ENCODE measurements at places on chromosomes 3 and 15.

GRCh38 chr3:57683286-57683685, 9.6 kb downstream of the DENND6A start:
- no peak for DNase-seq

GRCh38 chr15:96345560-96346399, 15.3 kb downstream of the NR2F2 start:
- peak; percentile 95 for DNase-seq

GRCh38 chr15:69236505-69236904, 62.2 kb upstream of the PAQR5 start:
- no peak for DNase-seq

GRCh38 chr3:70231266-70231701, 81.2 kb downstream of the MDFIC2 start:
- DNase-seq, result no peak

DNA sequence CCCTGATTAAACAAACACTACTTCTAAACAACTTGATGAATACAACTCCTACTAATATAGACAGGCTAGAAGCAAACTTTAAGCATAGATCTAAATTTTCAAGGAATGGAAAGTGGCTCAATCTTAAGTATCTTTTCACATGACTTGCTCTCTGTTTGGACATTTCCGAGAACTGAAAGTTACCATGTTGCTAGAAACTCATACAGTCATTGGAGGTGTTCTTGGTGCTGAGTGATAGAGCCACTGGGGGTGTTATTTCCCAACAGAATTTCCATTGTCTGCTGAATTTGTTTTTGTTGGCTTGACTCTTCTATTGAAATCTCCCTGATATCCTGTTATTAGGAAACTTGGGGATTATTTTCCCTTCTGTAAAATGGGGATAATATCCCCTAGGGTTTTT, 264.5 kb upstream of the RASGRP1 start:
- no peak for DNase-seq

- no peak for DNase-seq
Observed at GRCh38 chr3:50167069-50167840, 12.1 kb downstream of the SEMA3F start.

GRCh38 chr3:101643861-101644613, 32.9 kb downstream of the ZBTB11 start:
- peak; percentile 91 for DNase-seq

DNA sequence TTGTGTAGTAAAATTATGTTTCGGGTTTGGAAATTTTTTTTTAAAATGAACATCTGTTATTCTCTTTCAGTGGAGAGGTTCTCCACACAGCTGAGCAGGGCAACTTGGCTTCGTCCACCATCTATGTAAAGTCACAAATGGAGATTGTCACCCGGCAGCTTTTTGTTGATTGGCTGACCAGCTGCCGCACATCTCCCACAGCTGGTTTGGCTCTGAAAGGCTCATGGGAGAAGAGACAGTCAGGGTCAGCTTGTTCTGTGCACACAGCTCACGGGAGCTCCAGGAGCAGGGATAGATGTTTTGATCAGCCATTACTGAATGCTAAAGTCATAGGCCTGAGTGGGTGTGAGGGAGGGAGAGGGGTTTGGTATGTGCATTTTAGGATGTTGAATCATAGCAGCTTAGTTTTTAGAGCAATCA, 12.9 kb upstream of the CCDC80 start:
- DNase-seq, result no peak

GRCh38 chr3:156675830-156676767, 1.7 kb downstream of the TIPARP start:
- peak; percentile 54 for DNase-seq

- peak; percentile 85 for DNase-seq
Observed at GRCh38 chr3:39189959-39190269, 2.5 kb downstream of the XIRP1 start.

DNA sequence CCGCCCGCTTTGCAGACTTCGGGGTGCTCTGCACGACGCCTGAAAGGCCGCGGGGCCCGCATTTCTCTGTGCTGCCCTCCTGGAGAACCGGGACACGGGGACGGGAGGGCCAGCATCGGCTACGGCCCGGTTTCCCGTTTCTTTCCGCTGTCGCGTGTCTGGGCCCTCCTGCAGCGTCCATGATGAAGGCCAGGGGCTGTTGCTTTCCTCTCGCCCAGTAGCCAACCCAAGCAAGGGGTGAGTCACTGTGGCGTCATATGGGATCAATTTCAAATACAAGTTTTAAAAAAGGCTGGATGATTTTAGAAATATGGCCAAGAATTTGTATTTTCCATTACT, 435 bp downstream of the SLC35G2 start:
- DNase-seq, result peak; percentile 33

- DNase-seq, result no peak
Observed at GRCh38 chr3:5678248-5678647, 490.7 kb downstream of the EDEM1 start.

DNA sequence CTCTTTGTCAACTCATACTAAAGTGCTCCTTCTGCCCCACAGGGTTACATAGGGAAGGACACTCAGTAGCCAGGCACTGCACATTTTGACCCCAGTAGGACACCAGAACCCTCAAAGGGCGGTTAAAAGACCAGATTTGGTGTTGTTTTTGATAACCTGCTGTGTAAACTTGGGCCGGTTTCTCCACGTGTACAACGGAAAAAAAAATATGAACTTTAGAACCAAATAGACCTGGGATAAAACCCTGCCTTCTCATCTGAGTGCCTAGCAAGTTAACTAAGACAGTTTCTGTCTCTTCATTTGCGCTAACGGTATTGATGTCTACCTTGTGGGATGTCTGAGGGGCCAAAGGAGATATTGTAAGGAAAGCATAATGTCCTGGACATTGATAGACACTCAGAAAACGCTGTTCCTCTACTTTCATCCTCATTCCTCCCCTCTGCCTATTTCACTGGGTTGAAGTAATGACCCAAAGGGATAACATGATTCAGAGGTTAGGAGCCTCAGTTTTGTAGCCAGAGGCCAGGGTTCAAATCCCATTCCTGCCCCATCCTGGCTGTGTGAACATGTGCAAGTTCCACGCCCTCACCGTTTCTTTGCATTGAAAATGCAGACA, 155.9 kb upstream of the LPP start:
- no peak for DNase-seq

DNA sequence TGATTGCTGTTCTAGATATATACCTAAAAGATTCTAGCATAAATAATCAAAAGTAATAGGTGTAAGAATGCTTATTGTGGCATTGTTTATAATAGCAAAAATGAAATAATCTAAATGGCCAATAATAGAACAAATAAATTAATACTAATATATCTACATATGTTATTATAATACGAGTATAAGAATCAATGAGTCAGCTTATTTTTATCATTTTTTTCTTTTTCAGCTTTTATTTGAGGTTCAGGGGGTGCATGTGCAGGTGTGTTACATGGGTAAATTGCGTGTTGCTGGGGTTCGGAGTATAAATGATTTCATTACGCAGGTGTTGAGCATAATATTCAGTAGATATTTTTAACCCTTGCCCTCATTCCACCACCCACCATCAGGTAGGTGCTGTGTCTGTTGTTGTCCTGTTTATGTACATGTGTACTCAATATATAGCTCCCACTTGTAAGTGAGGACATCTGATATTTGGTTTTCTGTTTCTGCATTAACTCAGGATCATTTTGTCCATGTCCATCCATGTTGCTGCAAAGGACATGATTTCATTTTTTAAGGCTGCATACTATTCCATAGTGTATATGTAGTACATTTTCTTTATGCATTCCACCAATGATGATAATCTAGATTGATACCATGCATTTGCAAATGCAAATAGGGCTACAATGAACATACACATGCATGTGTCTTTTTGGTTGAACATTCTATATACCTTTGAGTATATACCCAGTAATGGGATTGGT, 122.2 kb upstream of the GMNC start:
- DNase-seq, result no peak

DNA sequence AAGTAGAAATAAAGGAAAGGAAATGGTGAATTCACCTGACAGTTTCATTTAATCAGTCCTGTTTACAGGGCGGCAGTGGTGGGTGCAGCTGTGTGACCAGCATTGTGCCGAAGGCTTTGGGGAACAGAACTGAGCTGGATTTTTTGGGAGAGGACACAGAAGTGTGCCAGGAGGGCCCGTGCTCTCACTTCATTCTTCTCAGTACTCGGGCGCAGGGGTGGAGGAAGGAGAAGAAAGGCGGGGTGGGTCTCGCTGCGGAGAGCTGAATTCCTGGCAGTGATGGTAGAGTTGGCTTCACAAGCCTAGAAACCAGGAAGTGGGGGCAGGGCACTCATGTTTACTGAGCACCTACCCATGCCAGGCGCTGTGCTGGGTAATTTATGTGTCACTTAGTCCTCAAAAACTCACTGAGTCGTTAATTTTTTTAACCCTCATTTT, 64.6 kb downstream of the CRTC3 start:
- no peak for DNase-seq

DNA sequence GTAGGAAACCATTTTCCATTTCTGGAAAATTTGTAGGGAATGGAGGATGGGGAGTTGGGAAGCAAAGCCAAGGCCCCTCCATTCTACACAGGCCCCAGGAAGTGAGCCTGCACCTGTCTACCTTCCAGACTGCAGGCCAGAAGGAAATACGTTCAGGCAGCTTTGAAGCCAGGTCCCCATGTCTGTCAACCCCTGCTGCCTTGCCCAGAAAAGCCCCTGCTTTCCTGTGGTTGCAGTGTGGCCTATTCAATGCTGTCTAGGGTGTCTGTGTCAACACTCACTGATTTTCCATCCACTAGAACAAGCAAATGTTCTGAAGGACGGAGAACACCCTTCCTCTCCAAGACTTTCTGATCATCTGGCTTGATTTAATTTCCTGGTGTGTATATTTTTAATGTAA, 281.9 kb downstream of the TLE3 start:
- no peak for DNase-seq

GRCh38 chr3:16084887-16085286, 89.6 kb upstream of the GALNT15 start:
- DNase-seq, result no peak

DNA sequence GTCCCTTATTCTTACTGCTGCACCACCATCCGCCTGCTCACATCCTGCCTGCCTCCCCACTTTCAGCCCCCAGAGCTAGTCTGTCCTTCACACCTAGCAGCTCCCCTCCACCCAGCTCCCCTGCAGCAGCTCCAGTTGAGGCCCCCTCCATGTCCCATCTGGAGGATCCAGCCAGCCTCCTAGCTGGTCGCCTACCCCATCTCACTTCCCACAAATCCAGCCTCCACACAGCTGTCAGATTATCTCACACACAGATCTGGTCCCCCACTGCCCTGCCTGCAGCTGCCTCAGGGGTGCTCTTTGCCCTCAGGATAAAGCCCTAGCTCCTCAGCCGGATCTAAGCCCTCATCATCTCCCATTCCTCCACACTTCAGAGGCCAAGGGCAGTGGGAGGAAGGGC, 8.8 kb upstream of the SEMA7A start:
- no peak for DNase-seq

GRCh38 chr15:66622591-66623022, 56.8 kb upstream of the LCTL start:
- peak; percentile 64 for DNase-seq

DNA sequence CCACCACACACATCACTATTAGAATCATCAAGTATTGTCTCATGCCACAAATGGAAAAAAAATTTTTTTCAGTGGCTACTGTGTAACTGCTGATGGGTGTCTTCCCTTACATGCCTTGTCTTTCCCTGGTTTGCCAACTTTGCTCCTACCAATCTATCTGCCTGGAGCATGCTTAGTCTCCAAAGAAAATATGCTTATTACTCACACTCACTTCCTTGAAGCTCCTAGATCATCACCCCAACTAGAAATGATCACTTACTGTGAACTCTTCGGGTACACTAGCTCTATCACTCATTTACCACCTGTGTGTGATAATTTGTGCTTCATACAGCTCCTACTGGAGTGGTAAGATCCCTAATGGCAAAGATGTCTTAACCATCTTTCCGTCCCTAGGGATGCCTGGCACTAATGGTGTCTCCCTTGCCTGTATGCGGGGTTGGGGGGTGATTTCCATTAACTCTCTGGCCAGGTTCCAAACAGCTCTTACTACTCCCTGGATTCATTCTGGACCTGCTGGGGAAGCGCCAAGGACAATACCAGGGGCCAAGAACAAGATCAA, 799 bp downstream of the VPS33B start:
- no peak for DNase-seq

DNA sequence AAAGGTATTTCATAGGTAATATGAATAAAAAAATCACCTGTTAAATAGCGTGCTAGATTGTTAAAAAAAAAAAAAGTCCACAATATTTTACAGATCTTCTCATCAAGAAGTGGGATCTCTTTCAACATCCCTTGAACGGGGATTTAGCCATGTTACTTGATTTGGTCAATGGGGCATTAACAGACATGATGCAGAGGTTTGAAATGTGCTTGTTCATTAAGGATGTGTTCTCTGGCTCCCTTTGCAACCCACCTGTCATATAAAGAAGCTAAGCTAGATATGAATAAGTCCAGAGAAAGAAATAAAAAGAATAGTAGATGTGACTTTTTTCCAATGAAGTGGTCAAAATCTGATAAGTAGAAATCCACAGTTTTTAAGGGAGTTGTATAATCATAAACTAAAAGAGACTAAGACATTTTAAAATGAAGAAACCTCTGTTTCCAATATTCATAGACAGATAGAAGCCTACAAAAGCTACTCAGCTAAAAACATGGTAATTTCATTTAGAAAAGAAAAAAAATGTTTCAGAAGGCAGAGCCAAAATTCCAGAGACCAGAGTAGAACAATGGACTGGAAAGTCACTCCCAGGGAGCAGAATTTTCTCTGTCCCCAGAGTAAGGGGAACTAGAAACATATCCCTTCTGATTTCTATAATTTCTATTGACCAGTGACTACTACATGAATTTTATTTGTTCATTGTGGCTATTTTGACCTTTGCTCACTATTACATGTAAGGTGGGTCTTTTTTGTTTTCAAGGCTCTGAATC, 79.2 kb downstream of the PLSCR2 start:
- DNase-seq, result no peak

DNA sequence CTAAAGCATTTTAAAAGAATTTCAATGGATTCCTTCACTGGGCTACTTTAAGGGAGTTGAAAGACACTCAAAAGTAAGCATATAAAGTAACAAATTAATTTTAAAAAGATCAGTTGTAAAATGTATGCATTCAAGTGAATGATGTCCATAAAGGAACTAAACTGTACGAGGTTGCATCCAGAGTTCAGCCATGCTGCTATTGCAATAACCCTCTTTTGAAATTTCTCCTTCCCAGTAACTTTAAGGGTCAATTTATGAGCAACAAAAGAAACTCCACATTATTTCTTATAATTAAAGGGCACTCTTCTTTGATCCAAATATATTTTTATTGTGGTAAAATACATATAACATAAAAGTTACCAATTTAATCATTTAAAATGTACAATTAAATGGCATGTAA, 22.9 kb downstream of the BTLA start:
- no peak for DNase-seq

DNA sequence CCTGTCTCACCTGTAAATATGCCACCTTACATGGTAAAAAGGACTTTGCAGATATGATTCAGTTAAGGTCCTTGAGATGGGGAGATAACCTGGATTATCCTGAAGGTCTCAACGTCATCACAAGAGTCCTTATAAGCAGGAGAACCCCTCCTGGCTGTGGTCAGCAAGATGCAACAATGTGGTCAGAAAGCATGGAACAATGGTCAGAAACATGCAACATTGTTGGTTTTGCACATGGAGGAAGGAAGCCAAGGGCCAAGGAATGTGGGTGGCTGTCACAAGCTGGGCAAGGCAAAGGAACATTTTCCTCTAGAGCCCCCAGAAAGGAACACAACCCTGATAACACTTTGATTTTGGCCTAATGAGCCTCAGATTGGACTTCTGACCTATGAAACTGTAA, 9.4 kb upstream of the SUMF1 start:
- peak; percentile 27 for DNase-seq

Measured in OCI-M1 (cell line).